IMR-90 (cell line): ENCODE measurements at places on chromosomes 4 and X. TPM values are rescaled to one million over a fixed set of nuclear protein-coding genes. Genes with fewer than 3 reads are reported as not detected.

SOD3 gene
- total RNA-seq, result 0.28 and 0.36 TPM in 2 replicates

ZDHHC15 gene
- total RNA-seq, result not detected in 2 replicates

- no peak overlapping the region for H3K27ac ChIP-seq
- DNase-seq, result no peak
- no peaks in the 10 kb centered on the region for H3K36me3 ChIP-seq
- H3K27me3 ChIP-seq, result no peaks in the 10 kb centered on the region
- H3K4me1 ChIP-seq, result no peaks in the 10 kb centered on the region
- H3K4me3 ChIP-seq, result no peak overlapping the region
Observed at GRCh38 chr4:150632639-150633038, 50.7 kb downstream of the MAB21L2 start.

CNGA1 gene
- total RNA-seq, result not detected in 2 replicates

- no peak overlapping the region for H3K27ac ChIP-seq
- no peak overlapping the region for H3K4me3 ChIP-seq
- H3K27me3 ChIP-seq, result no peaks in the 10 kb centered on the region; the same call in 1 of the 2 replicates
- no peak for DNase-seq
Observed at GRCh38 chrX:74218895-74219294, 85.1 kb upstream of the ZCCHC13 start.

TSPAN7 gene
- total RNA-seq, result not detected in 2 replicates

GAB1 gene
- total RNA-seq, result 8.9 and 12.0 TPM in 2 replicates
